ENCODE measurements at places on chromosomes 12 and 14. TPM values are rescaled to one million over a fixed set of nuclear protein-coding genes. Genes with fewer than 3 reads are reported as not detected.

- no peak for DNase-seq
Measured at GRCh38 chr12:120979862-120980696, 1.7 kb downstream of the HNF1A start.

DNA sequence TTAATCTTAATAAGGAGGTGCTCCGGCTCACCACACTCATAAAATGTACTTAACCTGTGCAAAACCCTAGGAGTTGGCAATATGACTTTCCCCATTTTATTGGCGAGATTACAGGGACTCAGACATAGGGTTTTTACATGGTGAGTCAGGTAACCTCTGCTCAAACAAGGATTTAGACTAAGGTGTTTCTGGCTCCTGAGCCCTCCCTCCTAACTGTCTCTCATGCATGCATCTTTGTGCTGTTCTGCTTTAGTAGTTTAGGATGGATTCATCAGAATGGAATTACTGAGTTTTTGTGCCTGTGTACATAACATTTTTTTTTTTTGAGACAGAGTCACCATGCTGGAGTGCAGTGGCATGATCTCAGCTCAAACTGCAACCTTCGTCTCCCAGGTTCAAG is 993.3 kb upstream of the TMEM132C start:
- peak; percentile 82 for DNase-seq

GRCh38 chr12:3295646-3296408 is 195.2 kb upstream of the PRMT8 start:
- DNase-seq: peak; percentile 17

- peak; percentile 88 for DNase-seq
Measured at GRCh38 chr12:12398026-12398859, 41.4 kb downstream of the BORCS5 start.

DNA sequence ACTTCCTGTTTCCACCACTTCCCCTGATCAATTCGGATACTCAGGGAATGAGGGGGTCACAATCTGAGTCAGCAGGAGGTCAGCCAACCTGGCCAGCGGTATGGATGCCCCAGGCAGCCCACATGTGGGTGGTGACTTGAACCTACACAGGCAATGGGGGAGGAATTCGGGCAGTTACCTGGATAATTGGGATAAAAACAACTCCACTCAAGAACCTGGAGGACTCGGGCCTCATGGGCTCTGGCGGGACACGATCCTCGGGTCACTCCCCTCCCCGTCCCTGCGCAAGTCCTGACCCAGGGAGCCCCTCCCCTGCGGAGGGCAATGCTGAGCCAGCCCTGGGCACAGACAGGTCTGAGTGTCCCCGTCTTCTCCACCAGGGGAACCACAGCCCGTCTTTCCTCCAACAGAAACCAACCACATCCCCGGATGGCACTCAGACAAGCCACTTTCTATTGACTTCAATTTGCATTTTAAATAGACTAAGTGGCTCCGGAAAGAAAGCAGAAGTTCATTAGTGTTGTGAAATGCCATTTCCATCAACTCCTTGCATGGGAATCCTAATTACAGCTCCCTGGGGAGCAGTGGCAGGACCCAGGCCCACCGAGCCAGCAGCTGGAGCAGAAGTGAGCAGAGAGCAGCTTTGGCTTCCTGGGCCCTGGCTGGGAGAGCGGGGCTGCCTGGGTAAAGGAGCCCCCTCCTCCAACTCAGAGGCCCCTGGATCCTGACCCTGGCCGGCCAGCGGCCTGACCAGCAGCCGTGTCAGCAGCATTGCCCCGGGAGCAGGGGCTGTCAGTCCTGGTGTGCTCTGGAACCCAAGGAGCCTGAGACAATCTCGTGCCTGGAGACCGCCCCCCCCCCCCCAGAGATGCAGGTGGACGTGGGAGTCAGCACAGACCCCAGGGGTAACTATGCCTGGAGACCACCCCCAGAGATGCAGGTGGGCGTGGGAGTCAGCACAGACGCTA is 374.1 kb downstream of the ADGRD1 start:
- no peak for DNase-seq

DNA sequence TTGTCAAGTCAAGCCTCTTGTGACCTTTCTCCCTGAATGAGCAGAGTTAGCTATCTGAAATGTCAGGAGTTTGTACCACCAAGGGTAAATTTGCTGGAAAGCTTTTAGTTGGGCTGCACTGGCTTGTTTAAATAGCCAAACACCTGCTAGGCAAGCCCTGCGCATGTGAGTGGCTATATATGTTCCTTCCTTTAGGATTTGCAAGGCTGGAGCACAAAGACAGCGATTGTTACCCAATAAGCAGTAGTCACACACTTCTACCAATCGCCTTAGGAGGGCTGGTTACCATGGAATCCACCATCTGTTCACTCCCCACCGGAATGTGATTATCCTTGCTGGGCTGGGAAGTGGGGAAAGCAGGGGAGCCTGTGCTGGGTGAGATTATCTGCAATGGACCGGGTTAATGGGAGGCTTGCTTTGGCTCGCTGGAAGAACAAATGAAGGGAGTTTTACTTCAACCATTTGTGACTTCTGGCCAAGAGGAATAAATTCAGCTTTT is 102.5 kb downstream of the FGD4 start:
- peak; percentile 29 for DNase-seq

DNA sequence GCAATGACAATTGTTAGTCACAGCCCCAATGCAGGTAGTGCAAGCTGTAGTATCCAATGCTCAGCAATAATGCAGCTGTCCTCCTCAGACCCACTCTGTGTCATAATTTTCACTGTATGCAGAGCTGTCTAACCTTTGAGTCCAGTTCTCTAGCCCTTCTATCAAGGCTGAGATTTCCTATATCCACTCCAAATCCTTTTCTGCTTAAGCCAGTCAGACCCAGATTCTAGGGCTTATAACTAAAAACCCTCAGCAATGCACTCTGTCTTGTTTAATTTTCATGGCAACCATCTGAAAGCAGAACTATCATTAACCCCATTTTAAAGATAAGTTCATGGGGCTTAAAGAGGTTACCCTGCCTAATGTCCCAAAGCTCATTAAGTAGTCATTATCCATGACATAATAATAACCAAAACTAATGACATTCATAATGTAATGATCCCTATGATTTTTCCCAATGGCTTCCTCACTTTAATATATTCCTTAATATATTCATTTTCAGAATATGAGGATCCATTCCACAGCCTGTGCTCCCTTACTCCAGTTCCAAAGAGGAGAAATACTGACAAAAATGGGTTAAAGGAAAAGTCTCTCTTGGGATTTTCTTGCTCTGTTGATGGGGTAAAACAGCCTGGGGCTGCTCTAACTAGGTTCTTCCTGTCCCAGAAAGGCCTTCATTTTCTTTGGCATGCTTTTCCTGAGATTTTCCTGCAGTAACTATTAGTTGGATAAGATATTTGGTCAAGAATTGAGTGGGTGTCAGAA is 29.5 kb downstream of the TXNDC16 start:
- DNase-seq: no peak

- DNase-seq: no peak
Measured at GRCh38 chr12:57176846-57177245, 29.4 kb upstream of the LRP1-AS start.

GRCh38 chr14:104693482-104694431 is 4.3 kb downstream of the INF2 start:
- no peak for DNase-seq

- peak; percentile 3 for DNase-seq
Measured at GRCh38 chr14:103994535-103995184, 52.3 kb upstream of the RD3L start.

SLC6A15 gene
- 0.27 TPM for total RNA-seq

CCDC197 gene
- total RNA-seq: not detected

BTG1 gene
- total RNA-seq: 14.4 TPM

Measured in M059J (cell line).